Omental fat pad (tissue), 4 donors: ENCODE measurements at places on chromosomes 6 and 20. TPM values are rescaled to one million over a fixed set of nuclear protein-coding genes. Genes with fewer than 3 reads are reported as not detected.

SNRNP48 gene
- 14.2 TPM for total RNA-seq

DNA sequence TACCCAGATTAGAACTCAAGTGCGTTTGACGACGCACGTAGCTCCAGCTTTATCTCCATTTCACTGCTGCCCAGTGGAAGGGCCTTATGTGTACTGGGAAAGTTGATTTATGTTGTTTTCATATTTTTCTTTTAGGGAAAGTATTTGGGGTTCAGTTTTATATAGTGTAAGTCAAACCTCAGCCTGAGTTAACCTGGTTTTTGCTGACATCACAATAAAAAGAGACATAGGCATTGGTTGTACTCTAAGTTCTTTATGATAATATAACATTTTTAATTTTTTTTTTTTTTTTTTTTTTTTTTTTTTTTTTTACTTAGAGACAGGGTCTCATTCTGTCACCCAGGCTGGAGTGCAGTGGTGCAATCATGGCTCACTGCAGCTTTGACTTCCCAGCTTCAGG, 34.1 kb upstream of the PRL start:
- no peak for DNase-seq

- DNase-seq = no peak
Observed at GRCh38 chr6:136526937-136527336, 23.3 kb downstream of the MAP7 start.

DNA sequence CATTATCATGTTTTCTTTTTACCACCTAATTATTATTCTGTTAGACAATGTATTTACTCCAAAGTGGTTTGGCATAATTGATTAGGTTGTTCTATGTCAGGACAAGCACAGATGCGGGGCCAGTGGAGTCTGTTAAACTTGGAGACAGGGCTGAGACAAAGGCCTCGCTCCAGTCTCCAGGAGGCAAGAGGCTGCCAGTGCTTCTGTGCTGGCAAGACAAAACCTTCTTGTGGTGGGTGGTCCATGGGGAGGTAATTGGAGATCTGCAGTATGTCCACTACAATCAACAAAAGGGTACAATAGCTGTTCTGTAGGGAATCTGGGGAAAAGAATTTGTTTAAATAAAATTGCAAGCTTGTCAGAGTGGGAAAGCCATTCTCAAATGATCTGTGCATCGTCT, 677.2 kb upstream of the SLC35B3 start:
- no peak for DNase-seq

DNA sequence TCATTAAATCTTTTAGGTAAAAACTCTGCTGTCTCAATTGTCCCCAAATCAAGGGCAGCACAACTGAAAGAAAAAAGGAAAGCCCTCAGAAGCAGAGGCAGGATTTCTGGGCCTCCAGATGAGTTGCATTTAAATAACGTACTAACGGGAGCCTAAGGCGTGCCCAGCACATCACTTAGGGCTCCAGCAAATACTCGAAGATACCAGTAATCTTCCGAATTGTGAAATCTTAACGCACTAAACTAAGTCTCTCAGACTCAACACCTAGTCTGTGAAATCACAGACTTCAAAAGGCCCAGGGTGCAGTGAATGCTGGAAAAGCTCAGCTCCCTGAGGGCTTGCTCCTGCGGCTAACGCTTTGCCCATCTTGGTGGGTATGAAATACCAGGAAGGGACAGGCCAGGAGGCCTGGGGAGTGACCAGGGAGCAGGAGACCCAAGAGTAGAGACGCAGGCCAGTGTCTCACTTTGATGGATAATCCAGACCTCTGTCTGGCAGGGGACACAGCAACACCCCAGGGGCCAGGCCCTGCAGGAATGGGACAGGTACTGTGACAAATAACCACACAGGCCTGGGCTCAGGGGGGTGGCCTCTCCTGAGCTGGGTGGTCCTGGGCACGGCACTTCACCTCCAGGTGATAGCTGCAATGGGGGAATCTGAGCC, 36.4 kb downstream of the RRBP1 start:
- DNase-seq = no peak

GRCh38 chr6:129641344-129641743, 68.6 kb downstream of the ARHGAP18 start:
- no peak for DNase-seq

DNA sequence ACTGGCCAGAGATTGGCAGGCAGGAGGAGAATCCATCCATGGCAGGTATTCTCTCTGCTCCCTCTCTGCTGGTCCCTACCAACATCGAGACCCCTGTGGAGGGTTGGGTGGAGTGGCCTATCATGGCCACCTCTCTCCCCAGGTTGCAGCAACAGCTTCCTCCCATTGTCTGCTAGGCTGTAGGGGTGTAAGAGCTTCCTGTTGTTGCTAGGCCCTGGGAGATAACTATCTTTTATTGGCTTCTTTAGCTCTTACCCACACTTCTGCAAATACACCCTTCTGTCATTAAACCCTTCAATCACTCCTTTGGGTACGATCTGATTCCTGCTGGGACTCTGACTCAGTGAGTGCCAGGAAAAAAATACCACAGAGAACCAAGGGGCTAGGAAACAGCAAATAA, 66.6 kb upstream of the FAM184A start:
- no peak for DNase-seq

GRCh38 chr6:72938104-72938503, 287.2 kb downstream of the KHDC1L start:
- no peak for DNase-seq
